CD4-positive, alpha-beta T cell (primary cell): ENCODE measurements at places on chromosomes 6 and 20. TPM values are rescaled to one million over a fixed set of nuclear protein-coding genes. Genes with fewer than 3 reads are reported as not detected.
A peak's percentile ranks its signal among the peaks of the same experiment; 100 is the strongest.

NOX3 gene
- total RNA-seq: not detected

PPP1R14C gene
- total RNA-seq: not detected

TFAP2A gene
- not detected for total RNA-seq

BCLAF1 gene
- total RNA-seq: 501 TPM

SLC4A11 gene
- total RNA-seq: 0.60 TPM

BLOC1S5 gene
- 5.7 TPM for total RNA-seq

SYCP2L gene
- 0.36 TPM for total RNA-seq

GRCh38 chr20:58618351-58619076, 32.6 kb upstream of the STX16 start:
- H3K36me3 ChIP-seq: no peaks in the 10 kb centered on the region
- H3K27me3 ChIP-seq: peaks cover 12% of the 10 kb centered on the region
- H3K4me1 ChIP-seq: no peaks in the 10 kb centered on the region
- no peak for DNase-seq
- no peak overlapping the region for H3K4me3 ChIP-seq

- DNase-seq: peak; percentile 34
- H3K27me3 ChIP-seq: peaks cover 78% of the 10 kb centered on the region
- H3K36me3 ChIP-seq: no peaks in the 10 kb centered on the region
- peaks cover 58% of the 10 kb centered on the region for H3K4me1 ChIP-seq
- H3K4me3 ChIP-seq: peak overlapping the region; percentile 35
Measured at GRCh38 chr6:30463651-30464618, 25.4 kb upstream of the HLA-E start.

DNA sequence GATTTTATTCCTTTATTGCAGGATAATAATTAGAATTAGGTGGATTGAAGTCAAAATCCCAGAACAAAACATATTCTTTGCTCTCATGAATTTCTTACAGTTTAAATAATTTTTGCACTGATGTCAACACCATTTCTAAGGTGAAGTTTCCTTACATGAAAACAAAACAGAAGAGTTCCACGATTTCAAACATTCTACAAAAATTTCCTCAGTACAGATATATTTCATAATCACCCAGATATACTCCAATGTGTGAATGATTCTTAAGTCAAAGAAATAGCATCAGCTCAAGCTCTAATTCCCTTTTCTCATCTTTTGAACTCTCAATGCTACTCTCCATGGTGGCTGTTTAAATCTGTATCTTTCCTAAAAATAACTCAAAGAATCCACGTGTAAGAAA, 39.5 kb upstream of the THBS2 start:
- H3K4me3 ChIP-seq: no peak overlapping the region
- no peak for DNase-seq
- H3K27me3 ChIP-seq: peaks cover 8% of the 10 kb centered on the region
- H3K27ac ChIP-seq: no peak overlapping the region

DNA sequence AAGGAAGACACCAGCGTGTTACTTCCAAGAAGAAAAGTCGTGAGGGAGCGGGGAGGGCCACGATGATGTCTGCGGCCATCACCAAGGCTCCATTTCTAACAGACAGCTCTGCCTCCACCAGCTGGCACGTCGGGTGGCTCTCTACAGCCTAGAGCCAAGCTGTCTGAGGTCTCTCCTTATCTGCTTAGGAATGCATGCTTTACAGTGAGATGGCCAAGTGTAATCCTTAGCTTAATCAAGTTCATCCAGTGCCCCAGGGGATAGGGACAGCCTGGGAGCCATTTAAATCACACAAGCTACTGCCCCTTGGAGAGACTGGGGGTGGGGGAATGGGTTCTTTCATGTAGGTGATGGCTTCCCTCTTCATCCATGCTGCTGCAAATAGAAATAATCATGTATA, 213.8 kb upstream of the CST7 start:
- no peaks in the 10 kb centered on the region for H3K36me3 ChIP-seq
- DNase-seq: no peak
- H3K4me3 ChIP-seq: no peak overlapping the region
- no peaks in the 10 kb centered on the region for H3K27me3 ChIP-seq
- no peak overlapping the region for H3K27ac ChIP-seq
- no peaks in the 10 kb centered on the region for H3K4me1 ChIP-seq

GRCh38 chr6:111842891-111843290, 30.4 kb downstream of the FYN start:
- H3K27ac ChIP-seq: peak overlapping the region; percentile 67
- no peak for DNase-seq
- no peaks in the 10 kb centered on the region for H3K27me3 ChIP-seq
- H3K4me3 ChIP-seq: no peak overlapping the region
- H3K4me1 ChIP-seq: peaks cover 93% of the 10 kb centered on the region

- no peaks in the 10 kb centered on the region for H3K27me3 ChIP-seq
- no peak overlapping the region for H3K27ac ChIP-seq
- H3K4me1 ChIP-seq: no peaks in the 10 kb centered on the region
- no peaks in the 10 kb centered on the region for H3K36me3 ChIP-seq
Measured at GRCh38 chr6:148629592-148630465, 117.0 kb upstream of the UST start.

DNA sequence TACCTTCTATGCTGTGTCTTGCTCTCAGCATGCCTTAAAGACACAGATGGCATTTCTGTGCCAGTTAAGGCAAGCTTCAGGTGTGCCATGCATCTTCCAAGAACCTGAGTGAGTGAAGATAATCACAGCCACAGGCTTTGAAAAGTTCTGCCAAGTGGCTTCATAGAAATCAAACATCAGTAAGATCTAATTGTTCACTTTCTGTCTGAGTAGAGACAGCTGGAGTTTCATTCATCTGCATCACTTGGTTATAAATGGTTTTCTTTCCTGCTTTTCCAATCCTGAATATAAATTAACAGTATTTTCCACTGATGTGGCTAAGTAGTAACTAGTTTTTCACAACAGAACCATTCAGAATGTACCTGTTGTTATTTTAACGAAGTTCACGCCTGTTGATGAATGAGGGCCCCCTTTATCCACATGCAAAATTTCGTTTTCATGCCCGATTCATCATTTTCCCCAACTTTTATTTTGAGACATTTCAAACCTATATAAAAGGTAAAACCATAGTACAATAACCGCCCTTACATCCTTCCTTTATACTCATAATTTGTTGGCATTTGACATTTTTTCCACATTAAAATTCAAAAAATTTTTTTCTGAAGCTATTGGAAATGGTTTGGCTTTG, 38.6 kb upstream of the KCNG1 start:
- no peaks in the 10 kb centered on the region for H3K36me3 ChIP-seq
- no peak overlapping the region for H3K27ac ChIP-seq
- H3K27me3 ChIP-seq: peaks cover 10% of the 10 kb centered on the region
- no peak overlapping the region for H3K4me3 ChIP-seq

- no peaks in the 10 kb centered on the region for H3K27me3 ChIP-seq
- H3K4me1 ChIP-seq: no peaks in the 10 kb centered on the region
- H3K4me3 ChIP-seq: no peak overlapping the region
- H3K27ac ChIP-seq: no peak overlapping the region
Measured at GRCh38 chr6:80460257-80460865, 353.9 kb downstream of the BCKDHB start.

DNA sequence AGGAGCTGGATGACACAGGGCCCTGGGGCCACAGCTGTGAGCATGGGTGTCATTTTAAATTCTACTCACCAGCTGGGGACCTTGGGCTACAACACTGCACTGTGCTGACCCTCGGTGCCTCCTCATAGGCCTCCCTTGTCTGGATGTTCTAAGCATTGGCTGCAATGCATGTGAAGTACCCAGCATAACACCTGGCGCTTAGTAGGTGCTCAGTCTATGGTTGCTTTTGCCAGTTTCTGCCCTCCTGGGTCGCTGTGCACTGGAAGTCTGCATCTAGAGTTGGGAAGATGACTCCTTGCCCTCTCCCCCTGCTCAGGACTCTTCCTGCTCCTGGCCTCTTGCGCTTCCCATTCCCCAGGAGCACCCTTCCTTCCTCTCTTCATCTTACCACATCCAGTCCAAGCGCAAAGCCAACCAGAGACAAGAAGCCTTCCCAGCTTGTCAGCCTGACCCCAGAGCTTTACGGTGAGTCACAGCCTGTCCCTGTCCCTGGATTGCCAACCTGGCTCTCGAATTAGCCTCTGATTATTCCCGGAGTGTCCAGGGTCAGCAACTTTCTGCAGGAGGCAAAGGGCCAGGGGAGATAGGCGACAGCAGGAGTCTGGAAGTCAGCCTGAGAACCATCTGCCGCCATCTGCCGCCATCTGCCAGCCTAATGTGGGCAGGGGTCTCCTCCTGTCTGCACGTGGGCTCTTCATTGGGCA, 8.8 kb downstream of the SLC13A3 start:
- H3K4me1 ChIP-seq: no peaks in the 10 kb centered on the region
- DNase-seq: no peak
- H3K36me3 ChIP-seq: no peaks in the 10 kb centered on the region
- no peaks in the 10 kb centered on the region for H3K27me3 ChIP-seq
- H3K27ac ChIP-seq: no peak overlapping the region

DNA sequence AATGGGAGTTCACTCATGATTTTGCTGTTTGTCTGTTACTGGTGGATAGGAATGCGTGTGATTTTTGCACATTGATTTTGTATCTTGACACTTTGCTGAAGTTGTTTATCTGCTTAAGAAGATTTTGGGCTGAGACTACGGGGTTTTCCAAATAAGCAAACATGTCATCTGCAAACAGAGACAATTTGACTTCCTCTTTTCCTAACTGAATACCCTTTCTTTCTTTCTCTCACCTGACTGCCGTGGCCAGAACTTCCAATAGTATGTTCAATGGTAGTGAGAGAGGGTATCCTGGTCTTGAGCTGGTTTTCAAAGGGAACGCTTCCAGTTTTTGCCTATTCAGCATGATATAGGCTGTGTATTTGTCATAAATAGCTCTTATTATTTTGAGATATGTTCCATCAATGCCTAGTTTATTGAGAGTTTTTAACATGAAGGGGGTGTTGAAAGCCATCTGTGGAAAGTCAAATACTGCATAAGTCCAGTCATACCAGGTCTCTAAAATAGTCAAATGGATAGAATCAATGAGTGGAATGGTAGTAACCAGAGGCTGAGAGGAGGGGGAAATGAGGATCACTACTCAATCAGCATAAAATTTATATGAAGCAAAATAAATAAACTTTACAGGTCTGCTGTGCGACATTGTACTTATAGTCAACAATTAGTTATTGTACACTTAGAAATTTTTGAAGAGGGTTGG, 610.4 kb upstream of the ADGRB3 start:
- no peak overlapping the region for H3K27ac ChIP-seq
- no peak for DNase-seq
- H3K4me1 ChIP-seq: no peaks in the 10 kb centered on the region
- H3K27me3 ChIP-seq: no peaks in the 10 kb centered on the region

DNA sequence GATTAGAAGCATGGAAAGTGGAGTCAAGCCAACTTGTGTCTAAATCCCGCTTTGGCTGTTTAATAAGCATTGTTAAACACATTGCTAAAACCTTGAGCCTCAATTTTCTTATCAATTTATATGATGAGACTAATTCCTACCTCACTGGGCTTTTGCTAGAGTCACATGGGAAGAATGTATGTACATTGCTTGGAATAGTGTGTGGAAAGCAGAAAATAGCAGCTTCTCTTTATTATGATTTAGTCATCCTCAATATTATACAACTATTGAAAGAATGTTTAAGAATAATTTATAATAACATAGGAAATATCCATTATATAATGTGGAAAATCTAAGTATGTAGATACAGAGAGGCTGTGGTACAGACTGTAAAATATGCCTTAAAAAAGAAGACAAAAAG, 313.0 kb upstream of the CDYL start:
- H3K27me3 ChIP-seq: no peaks in the 10 kb centered on the region
- no peaks in the 10 kb centered on the region for H3K4me1 ChIP-seq
- no peaks in the 10 kb centered on the region for H3K36me3 ChIP-seq
- H3K27ac ChIP-seq: no peak overlapping the region
- no peak overlapping the region for H3K4me3 ChIP-seq
- no peak for DNase-seq

GRCh38 chr6:56915832-56916231, 39.1 kb upstream of the BEND6 start:
- no peaks in the 10 kb centered on the region for H3K4me1 ChIP-seq
- no peak overlapping the region for H3K27ac ChIP-seq
- H3K27me3 ChIP-seq: peaks cover 4% of the 10 kb centered on the region
- no peak for DNase-seq
